ENCODE measurements at places on chromosomes 11 and 22. TPM values are rescaled to one million over a fixed set of nuclear protein-coding genes. Genes with fewer than 3 reads are reported as not detected.

- no peak for DNase-seq
- peaks cover 18% of the 10 kb centered on the region for H3K36me3 ChIP-seq
- H3K4me3 ChIP-seq: peak overlapping the region; percentile 88
- peak overlapping the region; percentile 86 for H3K27ac ChIP-seq
These were observed 595 bp downstream of the TRIM66 start for GRCh38 chr11:8681837-8682302.

DNA sequence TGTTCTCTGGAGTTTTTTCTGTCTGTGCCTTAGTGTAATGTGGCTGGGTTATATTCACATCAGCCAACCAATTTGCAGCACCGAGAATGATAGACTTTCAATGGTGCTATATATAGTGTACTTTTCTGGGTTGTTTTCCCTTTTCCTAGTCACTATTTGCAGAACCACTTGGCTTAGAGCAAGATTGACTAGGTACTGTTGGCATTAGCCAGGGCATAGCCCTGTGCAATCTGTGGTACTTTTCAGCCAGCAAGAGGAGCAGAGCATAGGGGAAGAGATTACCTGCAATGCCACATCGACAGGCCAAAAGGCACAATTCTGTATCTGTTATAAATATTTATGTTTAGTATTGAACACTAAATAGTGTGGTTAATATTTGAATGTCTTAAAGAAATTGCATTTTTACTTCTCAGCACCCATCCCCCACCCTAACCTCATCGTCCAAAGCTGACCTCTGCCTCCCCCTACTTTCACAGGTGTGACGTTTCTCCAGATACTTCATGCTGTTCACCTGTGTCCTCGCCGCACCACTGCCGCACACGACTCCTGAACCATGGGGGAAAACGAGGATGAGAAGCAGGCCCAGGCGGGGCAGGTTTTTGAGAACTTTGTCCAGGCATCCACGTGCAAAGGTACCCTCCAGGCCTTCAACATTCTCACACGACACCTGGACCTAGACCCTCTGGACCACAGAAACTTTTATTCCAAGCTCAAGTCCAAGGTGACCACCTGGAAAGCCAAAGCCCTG is 51.4 kb downstream of the MICAL2 start:
- peaks cover 7% of the 10 kb centered on the region for H3K36me3 ChIP-seq
- H3K4me3 ChIP-seq: no peak overlapping the region
- H3K27me3 ChIP-seq: no peaks in the 10 kb centered on the region
- H3K27ac ChIP-seq: no peak overlapping the region

DNA sequence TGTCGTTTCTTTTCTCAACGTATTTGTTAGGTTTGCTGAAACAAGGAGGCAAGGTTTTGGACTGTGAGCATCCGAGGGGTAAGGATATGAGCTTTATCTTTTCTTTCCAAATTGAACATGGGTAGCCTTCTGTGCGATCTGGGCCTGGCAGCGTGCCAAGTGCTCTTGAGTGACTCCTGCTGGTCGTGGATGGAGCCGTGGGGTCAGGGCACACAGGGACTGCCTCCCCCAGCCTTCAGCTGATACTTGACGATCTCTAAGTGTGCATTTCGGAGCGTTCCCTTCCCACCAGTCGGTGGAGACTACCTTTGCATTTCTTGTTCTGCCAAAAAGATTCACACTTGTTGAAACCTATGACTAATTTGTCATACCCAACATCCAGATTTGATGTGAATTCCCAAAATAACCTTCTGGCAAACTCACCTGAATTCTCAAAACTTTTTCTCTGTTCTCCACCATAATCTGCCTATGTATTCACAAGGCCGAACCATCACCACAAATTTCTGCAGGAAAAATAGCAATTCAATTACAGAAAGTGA is 40.1 kb upstream of the CLMP start:
- peak; percentile 41 for DNase-seq
- no peaks in the 10 kb centered on the region for H3K4me1 ChIP-seq
- no peak overlapping the region for H3K27ac ChIP-seq
- H3K36me3 ChIP-seq: no peaks in the 10 kb centered on the region
- no peaks in the 10 kb centered on the region for H3K27me3 ChIP-seq
- no peak overlapping the region for H3K4me3 ChIP-seq

- no peak overlapping the region for H3K4me3 ChIP-seq
- H3K27me3 ChIP-seq: no peaks in the 10 kb centered on the region
- no peak overlapping the region for H3K27ac ChIP-seq
- DNase-seq: no peak
These were observed 42.8 kb downstream of the TRIOBP start for GRCh38 chr22:37739611-37740049.

DNA sequence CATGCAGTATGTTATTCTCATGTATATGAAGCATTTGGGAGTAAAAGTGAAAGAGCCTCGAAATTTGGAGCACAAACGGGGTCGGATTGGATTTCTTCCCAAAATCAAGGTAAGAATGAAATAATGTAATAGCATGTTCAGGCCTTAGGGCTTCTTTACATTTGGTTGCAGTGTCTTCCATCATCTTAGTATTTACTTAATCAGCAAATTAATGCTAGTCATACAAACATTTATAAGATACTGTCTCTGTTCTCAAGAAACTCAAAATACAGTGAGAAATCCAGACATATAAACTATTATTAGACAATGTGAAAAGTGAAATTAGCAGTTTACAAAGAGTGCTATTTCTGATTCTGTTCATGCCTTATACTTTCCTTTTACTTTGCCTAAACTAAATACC is 63.3 kb upstream of the GRIK4 start:
- no peaks in the 10 kb centered on the region for H3K4me1 ChIP-seq
- H3K36me3 ChIP-seq: peaks cover 24% of the 10 kb centered on the region
- H3K4me3 ChIP-seq: no peak overlapping the region
- H3K27ac ChIP-seq: no peak overlapping the region
- no peaks in the 10 kb centered on the region for H3K27me3 ChIP-seq

- no peaks in the 10 kb centered on the region for H3K36me3 ChIP-seq
- H3K27ac ChIP-seq: no peak overlapping the region
- H3K4me3 ChIP-seq: no peak overlapping the region
- DNase-seq: no peak
- no peaks in the 10 kb centered on the region for H3K4me1 ChIP-seq
These were observed 120.1 kb upstream of the SLC5A12 start for GRCh38 chr11:26841818-26842473.

GRCh38 chr11:40597546-40598113 is 861.8 kb downstream of the LRRC4C start:
- no peak for DNase-seq
- H3K36me3 ChIP-seq: no peaks in the 10 kb centered on the region
- H3K4me1 ChIP-seq: no peaks in the 10 kb centered on the region
- no peaks in the 10 kb centered on the region for H3K27me3 ChIP-seq

GRCh38 chr11:3644817-3645235 is at the start of gene ART1:
Gene ART1 (plus strand): TSS chr11:3645128. CDS start chr11:3659214, 14,086 bp downstream.
- H3K36me3 ChIP-seq: no peaks in the 10 kb centered on the region
- H3K27ac ChIP-seq: no peak within 1 kb of the TSS
- no peak for DNase-seq
- peaks cover 4% of the 10 kb centered on the region for H3K27me3 ChIP-seq
- peaks cover 5% of the 10 kb centered on the region for H3K4me1 ChIP-seq
- no peak within 1 kb of the TSS for H3K4me3 ChIP-seq

DNA sequence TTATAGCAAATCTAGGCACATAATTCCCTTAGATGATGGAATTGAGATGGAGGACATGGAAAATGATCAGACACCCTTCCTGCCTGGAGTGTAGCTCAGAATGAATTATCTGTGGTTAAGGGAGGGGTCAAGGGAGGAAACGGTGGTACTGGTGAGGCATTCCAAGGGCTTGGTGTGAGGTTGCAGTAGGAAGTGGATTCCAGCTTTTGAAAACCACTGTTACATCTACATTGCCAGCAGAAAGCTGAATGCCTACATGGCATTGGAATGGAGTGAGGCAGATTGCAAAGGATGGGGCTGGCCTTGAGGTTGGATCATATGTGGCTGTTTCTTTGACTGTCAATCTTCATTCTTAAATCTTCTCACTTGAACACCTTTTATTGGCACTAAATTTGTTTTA is 684.4 kb downstream of the NTM start:
- no peaks in the 10 kb centered on the region for H3K36me3 ChIP-seq
- no peak overlapping the region for H3K27ac ChIP-seq
- H3K4me3 ChIP-seq: no peak overlapping the region
- DNase-seq: no peak

DNA sequence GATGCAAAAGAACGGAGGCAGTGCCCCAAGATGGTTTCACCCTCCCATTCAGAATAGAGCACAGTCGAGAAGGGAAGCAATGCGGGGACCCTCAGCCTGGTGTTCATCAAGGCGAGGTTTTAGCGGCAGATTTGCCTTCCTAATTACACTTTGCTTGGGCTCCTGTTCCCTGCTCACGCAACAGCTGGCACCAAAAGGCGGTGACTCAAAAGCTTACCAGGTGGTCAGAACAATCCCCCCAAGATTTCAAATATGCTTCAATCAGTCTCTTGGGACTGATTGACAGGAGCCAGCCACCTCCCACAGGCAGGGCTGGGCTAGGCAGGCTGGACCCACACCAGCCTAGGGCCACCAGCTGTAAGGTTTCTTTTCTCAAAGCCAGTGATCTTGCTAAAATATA is 14.2 kb downstream of the IGSF9B start:
- H3K4me3 ChIP-seq: no peak overlapping the region
- H3K27me3 ChIP-seq: peaks cover 14% of the 10 kb centered on the region
- H3K27ac ChIP-seq: no peak overlapping the region
- H3K36me3 ChIP-seq: no peaks in the 10 kb centered on the region
- no peak for DNase-seq

GRCh38 chr11:44831605-44832394 is 105.0 kb downstream of the TSPAN18 start:
- H3K4me3 ChIP-seq: no peak overlapping the region
- no peaks in the 10 kb centered on the region for H3K4me1 ChIP-seq
- H3K27me3 ChIP-seq: peaks cover 4% of the 10 kb centered on the region

- H3K27me3 ChIP-seq: no peaks in the 10 kb centered on the region
- peaks cover 83% of the 10 kb centered on the region for H3K4me1 ChIP-seq
- peak overlapping the region; percentile 86 for H3K27ac ChIP-seq
- H3K4me3 ChIP-seq: no peak overlapping the region
These were observed 12.1 kb downstream of the PPM1F start for GRCh38 chr22:21940521-21940920.

GRCh38 chr22:47086596-47087248 is 324.3 kb downstream of the TBC1D22A start:
- no peak overlapping the region for H3K27ac ChIP-seq
- H3K36me3 ChIP-seq: no peaks in the 10 kb centered on the region
- H3K4me3 ChIP-seq: no peak overlapping the region
- peaks cover 8% of the 10 kb centered on the region for H3K4me1 ChIP-seq
- no peaks in the 10 kb centered on the region for H3K27me3 ChIP-seq
- DNase-seq: no peak

- H3K4me1 ChIP-seq: peaks cover 4% of the 10 kb centered on the region
- H3K36me3 ChIP-seq: no peaks in the 10 kb centered on the region
- H3K27me3 ChIP-seq: peaks cover 5% of the 10 kb centered on the region
These were observed at the start of gene CD248 for GRCh38 chr11:66316849-66317251. Gene CD248 (minus strand): TSS chr11:66317044. CDS start chr11:66317027, 17 bp downstream.

DNA sequence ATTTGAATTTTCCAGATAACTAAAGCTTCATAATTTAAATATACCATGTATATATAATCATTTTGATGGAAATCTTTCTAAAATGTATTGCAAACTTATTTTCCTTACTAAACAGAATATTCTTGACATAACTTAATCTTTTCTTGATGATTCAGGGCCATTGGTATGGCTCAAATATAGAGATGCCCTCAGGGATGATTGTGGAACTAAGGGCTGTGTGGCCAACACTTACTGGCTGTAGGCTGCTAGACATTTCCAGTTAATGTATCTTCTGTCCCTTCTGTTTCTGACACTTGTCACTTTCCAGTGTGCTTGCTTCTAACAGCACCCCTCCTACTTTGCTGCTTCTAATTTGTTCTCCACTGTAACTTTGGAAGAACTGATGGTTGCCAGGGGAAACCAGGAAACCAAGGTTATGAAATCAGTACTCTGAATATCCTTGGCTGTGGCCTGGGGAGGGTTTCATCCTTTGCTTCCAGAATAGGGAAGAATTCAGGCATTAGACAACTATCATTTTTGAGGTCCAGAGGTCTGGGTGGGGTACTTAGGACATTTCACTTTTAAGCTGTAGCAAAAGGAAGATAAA is 697.2 kb downstream of the ETS1 start:
- H3K36me3 ChIP-seq: no peaks in the 10 kb centered on the region
- H3K27ac ChIP-seq: no peak overlapping the region
- no peak overlapping the region for H3K4me3 ChIP-seq
- no peaks in the 10 kb centered on the region for H3K4me1 ChIP-seq
- H3K27me3 ChIP-seq: no peaks in the 10 kb centered on the region

GRCh38 chr11:83241291-83241946 is 44.7 kb downstream of the CCDC90B start:
- no peaks in the 10 kb centered on the region for H3K27me3 ChIP-seq
- DNase-seq: peak; percentile 74
- H3K36me3 ChIP-seq: no peaks in the 10 kb centered on the region
- H3K4me3 ChIP-seq: no peak overlapping the region
- H3K27ac ChIP-seq: no peak overlapping the region
- H3K4me1 ChIP-seq: no peaks in the 10 kb centered on the region

DNA sequence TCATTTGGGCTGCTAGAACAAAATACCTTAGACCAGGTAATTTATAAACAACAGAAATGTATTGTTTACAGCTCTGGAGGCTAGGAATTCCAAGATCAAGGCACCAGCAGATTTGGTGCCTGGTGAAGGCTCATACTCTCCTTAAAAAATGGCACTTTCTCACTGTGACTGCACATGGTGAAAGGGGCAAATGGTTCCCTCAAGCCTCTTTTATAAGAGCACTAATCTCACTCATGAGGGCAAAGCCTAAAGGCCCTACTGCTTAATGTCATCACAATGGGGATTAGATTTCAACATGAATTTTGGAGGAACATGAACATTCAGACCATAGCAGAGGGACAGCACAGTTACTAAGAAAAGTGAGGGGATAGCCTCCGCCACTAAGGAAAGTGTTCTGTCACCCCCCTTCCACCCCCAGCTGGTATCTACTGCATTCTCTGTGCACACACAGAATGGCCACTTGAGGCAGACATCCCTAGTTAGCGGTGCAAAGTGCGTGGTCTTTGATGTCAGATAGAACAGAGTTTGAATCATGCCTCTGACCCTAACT is 47.2 kb upstream of the CEP295 start:
- no peak overlapping the region for H3K4me3 ChIP-seq
- no peak for DNase-seq
- H3K27ac ChIP-seq: no peak overlapping the region
- no peaks in the 10 kb centered on the region for H3K4me1 ChIP-seq

MMP10 gene
- total RNA-seq: 15.0 TPM

YDJC gene
- 23.8 TPM for total RNA-seq

HBB gene
- not detected for total RNA-seq

APOL5 gene
- not detected for total RNA-seq

SLC43A1 gene
- 11.3 TPM for total RNA-seq

MMP1 gene
- total RNA-seq: 1,684 TPM

MRGPRX3 gene
- total RNA-seq: not detected

MICALL1 gene
- total RNA-seq: 65.2 TPM

DSCAML1 gene
- total RNA-seq: not detected

Data from endothelial cell of umbilical vein (primary cell).